ENCODE measurements at places on chromosomes 5 and 9.

- DNase-seq = no peak
These were observed 74.2 kb upstream of the GRAMD2B start for GRCh38 chr5:126348855-126349635.

- DNase-seq = no peak
These were observed 371.6 kb downstream of the PIK3R1 start for GRCh38 chr5:68587171-68587570.

DNA sequence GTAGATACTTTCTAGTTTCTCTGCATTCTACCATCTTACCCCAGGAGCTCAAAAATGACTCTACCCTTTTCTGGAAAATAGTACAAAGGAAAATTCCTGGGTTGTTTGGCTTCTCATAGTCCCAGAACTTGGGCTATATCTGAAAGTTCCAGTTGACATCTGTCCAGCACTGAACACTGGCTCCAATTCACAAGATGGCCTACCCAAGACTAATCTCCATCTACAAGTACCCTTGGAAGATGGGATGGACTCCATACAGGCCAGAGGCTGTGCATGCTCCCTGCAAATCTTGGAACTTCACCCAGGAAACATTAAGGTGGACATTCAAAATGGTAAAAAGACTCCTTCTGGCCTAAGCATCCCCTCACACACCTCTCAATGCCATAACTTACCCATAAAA is 427.1 kb downstream of the DTWD2 start:
- no peak for DNase-seq

- DNase-seq = no peak
These were observed 39.7 kb upstream of the POC5 start for GRCh38 chr5:75756981-75757380.

GRCh38 chr5:99169309-99169708 is 240.5 kb upstream of the CHD1 start:
- DNase-seq = no peak

DNA sequence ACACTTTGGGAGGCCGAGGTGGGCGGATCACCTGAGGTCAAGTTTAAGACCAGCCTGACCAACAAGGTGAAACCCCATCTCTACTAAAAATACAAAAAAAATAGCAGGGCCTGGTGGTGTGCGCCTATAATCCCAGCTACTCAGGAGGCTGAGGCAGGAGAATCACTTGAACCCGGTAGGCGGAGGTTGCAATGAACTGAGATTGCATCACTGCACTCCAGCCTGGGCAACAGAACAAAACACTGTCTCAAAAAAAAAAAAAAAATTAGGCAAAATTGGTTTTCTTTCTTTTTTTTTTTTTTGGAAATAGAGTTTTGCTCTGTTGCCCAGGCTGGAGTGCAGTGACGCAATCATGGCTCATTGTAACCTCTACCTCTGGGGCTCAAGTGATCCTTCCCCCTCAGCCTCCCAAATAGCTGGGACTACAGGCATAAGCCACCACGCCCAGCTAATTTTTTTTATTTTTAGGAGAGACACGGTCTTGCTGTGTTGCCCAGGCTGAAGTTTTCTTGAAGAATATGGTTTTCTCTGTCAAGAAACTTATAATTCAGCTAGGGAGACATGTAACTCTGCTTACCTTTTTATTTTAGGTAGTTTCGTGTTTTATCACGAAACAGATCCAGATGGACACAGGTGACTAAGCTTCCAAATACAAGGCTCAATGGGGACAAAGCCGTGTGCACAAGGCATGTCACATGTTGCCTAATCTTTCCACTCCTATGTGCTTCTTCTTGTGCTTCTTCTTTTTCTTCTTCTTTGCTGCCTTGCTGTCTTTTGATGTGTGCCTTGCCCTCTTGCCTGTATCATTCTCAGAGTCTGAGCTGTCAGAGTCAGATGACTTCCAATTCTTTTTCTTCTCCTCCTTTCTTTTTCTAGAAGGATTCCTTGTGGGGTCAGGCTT is 14.3 kb downstream of the TTC1 start:
- DNase-seq = no peak

- DNase-seq = no peak
These were observed 221.7 kb downstream of the FSTL4 start for GRCh38 chr5:133390416-133391353.

GRCh38 chr9:23739753-23740152 is 86.3 kb downstream of the ELAVL2 start:
- DNase-seq = no peak

GRCh38 chr5:167112556-167112955 is 1178.9 kb upstream of the WWC1 start:
- no peak for DNase-seq

- DNase-seq = peak; percentile 39
These were observed at the start of gene OTULINL for GRCh38 chr5:14581106-14581890. Gene OTULINL (plus strand): TSS chr5:14581792. CDS start chr5:14581895, 103 bp downstream.

- no peak for DNase-seq
These were observed 245.4 kb downstream of the DENND1A start for GRCh38 chr9:123684393-123685149.

- DNase-seq = no peak
These were observed 2.3 kb upstream of the AQP3 start for GRCh38 chr9:33449715-33450114.

DNA sequence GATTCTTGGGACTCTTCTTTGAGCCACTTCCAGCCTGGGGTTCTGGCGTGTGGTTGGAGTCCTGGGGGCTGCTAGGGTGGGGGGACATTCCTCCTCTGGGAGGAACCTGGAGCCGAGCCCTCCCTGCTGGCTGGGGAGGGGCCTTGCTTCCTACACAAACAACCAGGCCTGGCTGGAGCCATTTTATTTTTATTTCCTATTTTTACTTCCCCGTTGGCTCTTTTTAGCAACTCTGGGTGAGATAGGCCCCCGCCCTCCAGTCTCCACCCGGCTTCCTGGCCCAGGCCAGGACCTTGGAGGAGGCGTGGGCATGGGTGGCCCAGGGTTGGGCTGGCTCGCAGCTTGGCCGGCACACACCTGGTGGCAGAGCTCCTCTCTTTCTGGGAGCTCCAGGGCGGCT is 15.1 kb downstream of the RXRA start:
- no peak for DNase-seq

- no peak for DNase-seq
These were observed 28.6 kb downstream of the IRX2 start for GRCh38 chr5:2722901-2723300.

DNA sequence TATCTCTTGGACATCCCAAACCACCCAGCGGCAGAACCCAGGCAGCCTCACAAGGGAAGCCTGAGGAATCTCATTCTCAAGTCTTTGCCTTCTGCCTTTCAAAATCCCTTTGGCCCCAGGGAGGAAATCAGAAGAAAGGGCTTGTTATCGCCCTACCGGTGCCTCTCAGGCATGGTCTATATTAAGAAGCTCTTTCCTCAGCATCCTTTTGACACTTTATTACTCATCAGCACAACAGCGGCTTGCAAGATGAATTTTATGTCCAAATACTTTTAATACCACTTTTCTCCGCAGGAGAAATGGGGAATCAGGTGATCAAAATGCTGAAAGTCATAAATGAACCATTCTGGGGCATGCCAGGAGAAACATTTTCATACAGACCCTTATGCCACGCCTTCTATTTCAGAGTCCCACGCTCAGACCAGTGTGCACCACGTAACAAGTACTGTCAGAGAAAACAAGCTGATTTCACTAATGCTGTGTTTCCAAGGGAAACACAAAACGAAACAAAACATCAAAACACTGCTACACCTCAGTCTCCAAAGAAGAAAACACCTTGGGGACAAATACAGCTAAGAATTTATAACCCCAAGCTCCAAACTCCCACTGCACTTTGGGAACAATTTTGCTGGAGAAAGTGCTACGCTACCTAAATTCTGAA is 30.0 kb downstream of the RAPGEF1 start:
- no peak for DNase-seq

DNA sequence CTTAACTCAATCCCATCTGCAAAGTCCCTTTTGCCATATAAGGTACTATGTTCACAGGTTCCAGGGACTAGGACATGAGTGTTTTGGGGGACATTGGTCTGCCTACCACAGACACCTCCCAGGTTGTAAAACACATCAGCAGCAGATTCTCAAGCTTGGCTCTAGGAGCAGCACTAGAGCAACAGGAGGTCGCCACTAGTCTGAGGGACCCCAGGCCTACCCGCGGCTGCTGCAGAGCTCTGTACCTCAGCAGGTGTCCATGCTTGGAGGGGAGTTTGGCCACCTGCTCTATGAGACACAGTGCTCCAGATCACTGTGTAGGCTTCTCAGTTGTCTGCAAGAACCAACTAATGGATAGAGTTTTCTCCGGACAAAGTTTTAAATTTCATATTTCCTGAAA is 262.2 kb upstream of the ARRDC3 start:
- DNase-seq = no peak

- DNase-seq = peak; percentile 47
These were observed 93.3 kb upstream of the MAP1B start for GRCh38 chr5:72013766-72014624.

DNA sequence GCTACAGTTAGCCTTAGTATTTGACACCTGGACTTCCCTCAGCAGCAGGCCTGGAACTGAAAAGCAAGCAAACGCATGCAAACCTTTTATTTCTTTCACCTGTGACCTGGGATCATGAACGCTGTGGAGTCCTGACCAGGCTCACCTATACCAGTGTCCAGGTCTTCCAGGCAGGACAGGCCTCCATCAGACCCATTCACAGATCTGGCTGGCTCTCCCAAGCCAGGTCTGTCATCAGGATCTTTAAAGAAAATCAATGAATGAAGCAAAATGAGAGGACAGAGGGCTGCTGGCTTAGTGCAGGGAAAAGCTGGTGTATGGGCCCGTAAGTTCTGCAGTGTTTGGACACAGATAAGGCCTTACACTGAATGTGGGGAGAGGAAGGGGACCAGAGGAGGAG is 96.3 kb upstream of the CPEB4 start:
- no peak for DNase-seq

DNA sequence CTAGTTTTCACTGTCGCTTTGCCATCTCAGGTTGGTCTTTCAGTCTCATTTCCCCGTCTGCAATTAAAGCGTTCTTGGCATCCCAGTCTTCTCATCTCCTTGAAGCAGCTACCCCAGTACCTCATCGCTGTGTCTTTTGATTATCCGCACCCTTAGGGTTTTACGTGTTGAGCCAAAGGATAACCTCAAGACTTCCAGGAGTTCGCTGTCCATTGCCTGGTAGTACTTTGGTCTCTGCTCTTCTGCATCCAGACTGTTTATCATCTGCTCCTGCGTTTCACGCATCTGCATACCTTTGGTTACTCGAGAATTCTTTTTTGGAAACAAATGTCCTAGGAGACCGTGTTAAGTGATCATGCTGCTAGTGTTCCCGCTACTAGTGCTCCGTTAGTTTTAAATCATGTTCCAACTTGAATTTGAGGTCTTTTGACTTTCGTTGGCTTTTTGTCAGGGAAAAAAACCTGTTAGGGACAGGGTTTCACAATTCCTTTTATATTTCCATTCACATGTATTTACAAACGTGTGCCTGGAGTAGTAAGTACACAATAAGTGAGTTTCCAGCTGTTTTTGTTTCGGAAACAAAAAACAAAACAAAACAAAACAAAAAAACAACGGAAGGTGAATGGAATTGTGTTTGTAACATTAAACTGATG is 888 bp downstream of the RABGAP1 start:
- DNase-seq = no peak

- no peak for DNase-seq
These were observed 157.9 kb upstream of the RASA1 start for GRCh38 chr5:87109746-87110145.

GRCh38 chr9:100730086-100730485 is 152.2 kb downstream of the CAVIN4 start:
- no peak for DNase-seq

GRCh38 chr9:125515983-125516940 is 190.7 kb downstream of the MAPKAP1 start:
- DNase-seq = no peak

GRCh38 chr5:112077180-112077579 is 320.2 kb upstream of the NREP start:
- DNase-seq = no peak

DNA sequence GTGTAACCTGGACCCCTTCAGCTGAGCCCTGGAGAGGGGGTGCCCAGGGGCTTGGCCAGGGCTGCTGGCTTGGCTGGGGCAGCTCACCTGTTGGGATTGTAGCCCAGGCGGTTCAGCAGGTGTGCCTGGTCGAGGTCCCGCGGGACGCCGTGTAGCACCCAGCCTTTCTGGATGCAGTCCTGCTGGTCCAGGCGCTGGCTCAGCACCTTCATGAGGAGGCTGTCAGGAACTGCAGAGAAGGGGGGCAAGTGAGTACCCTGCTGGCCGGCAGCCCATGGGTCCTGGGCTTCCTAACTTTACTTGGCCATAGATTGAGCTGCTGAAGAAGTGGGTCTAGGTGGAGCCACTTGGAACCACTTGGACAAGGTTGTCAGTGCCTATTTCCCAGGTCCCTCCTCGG is 85.5 kb downstream of the AK8 start:
- DNase-seq = no peak

DNA sequence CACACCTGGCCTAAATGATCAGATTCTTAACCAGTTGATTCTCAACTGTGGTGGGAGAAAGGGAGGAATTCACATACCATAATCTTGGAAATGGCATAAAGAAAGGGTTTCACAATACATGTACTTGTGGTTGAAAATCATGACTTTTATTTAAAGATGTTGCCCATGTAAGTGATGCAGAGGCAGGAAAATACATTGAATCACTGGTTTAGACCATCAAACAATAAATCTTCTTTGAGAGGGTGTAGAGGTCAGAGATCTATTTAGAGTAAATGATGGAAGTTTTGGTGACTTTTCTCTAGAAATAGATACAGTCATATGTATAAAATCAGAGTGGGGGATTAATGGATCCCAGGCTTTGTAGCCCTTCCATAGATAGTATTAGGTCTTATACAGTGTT is 15.4 kb downstream of the NDUFS4 start:
- DNase-seq = no peak

- DNase-seq = no peak
These were observed 5.4 kb downstream of the ISL1 start for GRCh38 chr5:51388488-51389287.

DNA sequence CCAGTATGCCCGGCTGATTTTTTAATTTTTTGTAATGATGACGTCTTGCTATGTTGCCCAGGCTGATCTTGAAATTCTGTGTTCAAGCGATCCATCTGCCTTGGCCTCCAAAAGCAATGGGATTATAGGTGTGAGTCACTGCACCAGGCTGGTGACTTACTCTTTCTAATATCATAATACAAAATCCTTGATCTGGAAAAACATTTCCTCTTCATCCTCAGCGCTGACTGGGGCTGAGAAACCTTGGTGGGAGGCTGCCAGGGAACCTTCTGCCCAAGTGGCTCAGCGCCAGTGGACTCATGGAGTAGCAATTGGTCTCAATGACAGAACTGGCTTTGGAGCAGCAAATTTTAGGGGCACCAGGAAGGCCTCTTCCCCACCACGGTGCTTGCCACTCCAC is 17.5 kb upstream of the SEMA4D start:
- DNase-seq = no peak

- DNase-seq = no peak
These were observed 396.7 kb downstream of the MRPS30 start for GRCh38 chr5:45205403-45205961.
